ENCODE measurements at places on chromosomes 13 and 19. TPM values are rescaled to one million over a fixed set of nuclear protein-coding genes. Genes with fewer than 3 reads are reported as not detected.

MFSD12 gene
- total RNA-seq, result 90.8 TPM

MAN2B1 gene
- 108 TPM for total RNA-seq

C19orf67 gene
- total RNA-seq, result not detected

LYPD3 gene
- 1.2 TPM for total RNA-seq

SEMA6B gene
- total RNA-seq, result 1.3 TPM

TMEM86B gene
- 19.4 TPM for total RNA-seq

ECSIT gene
- total RNA-seq, result 34.7 TPM

DNAAF3 gene
- total RNA-seq, result not detected

RGS9BP gene
- 0.47 TPM for total RNA-seq

DNA sequence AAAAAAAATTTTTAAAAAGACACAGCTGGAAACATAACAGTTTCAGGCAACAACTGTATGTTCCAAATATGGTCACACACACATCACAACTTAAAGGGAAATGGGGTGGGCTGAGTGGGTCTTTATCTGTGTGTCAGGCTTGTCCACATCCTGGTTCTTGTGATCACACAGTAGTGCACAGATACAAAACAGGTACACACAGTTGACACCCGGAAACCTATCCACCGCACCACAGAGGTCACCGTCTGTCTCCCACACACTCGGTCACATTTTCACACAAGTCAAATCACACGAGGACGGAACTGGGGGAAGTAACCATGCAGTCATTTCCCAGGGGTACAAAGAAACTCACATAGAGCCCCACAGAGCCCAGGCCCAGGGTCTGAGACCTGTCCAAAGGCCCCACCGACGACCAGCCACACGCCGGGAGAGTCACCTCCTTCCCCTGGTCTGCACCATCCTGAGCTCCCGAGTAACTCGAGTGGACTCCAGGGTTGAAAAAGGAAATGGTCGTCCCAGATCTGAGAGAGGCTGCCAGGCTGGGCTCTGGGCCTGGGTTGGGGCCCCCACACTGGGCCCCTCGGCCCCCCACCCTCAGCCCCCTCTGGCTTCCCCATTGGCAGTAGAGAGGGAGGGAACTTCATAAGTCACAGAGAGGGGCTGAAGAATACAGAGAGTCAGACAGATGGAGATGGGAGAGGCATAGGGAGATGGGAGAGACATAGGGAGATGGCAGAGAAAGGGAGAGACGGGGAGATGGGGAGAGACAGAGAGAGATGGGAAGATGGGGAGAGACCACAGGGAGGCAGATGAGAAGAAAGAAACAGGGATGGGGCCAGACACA, 1.3 kb upstream of the PPAN start:
- peaks cover 46% of the 10 kb centered on the region for H3K4me1 ChIP-seq
- peak overlapping the region; percentile 85 for H3K4me3 ChIP-seq
- peak overlapping the region; percentile 100 for H3K27ac ChIP-seq
- peak; percentile 79 for DNase-seq

DNA sequence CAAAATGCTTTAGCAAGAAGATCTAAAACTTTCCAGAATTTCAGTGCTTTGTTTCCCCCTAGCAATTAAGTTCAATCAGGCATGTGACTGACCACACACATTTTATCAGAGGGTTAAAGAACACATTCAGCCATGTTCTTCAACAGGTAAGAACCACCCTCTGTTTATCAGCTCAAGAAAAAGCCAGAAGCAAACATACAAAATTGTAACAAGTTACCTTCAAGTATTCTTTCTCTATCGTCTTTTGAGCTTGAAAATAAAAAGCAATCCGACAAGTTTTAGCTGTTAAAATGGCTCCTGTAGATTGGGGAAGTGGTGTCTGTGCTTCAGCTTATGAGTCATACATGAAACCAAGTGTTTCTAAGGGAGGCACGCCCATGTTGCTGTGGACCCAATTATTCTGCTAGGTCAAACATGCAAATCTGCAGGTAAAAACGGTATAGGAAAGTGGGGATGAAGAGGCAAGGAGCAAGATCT, at the start of gene ELF1:
Gene ELF1 (minus strand): TSS at position 306 of the 477 bp plus-strand sequence. CDS start 37,262 bp downstream, outside the sequence.
- no peak for DNase-seq
- no peaks in the 10 kb centered on the region for H3K27me3 ChIP-seq
- H3K36me3 ChIP-seq, result peaks cover 15% of the 10 kb centered on the region
- H3K4me1 ChIP-seq, result peaks cover 31% of the 10 kb centered on the region

DNA sequence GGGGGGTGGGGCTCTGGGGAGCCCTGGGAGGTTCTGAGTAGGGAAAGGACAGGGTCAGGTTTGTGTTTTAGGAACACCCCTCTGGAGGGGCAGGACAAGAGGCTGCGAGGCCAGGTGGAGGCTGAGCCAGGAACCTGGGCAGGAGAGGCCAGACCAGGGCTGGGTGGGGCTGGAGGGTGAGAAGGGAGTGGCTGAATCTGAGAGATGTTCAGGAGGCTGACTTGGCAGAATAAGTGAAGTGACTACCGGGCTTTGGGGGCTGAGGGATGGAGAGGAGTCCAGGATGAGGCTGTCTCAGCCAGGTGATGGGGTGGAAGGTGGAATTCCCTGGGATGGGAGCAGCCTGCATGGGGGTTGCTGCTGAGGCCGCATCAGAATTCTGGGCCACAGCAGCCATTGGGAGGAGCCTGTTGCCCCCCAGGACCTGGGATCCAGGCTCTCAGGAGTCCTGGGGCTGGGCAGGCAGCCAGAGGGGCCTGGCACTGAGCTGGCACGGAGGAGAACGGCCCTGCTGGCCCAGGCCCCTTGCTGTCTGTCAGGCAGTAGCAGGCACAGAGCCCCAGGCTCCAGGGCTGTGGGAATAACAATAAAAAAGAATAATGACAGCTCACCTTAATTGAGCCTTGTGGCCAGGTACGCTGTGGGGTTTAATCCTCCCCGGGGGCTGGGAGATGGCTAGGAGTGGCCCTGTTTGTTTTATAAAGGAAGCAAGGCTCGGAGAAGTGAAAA, 3.3 kb downstream of the PPP5C start:
- H3K4me3 ChIP-seq, result peak overlapping the region; percentile 82
- peaks cover 25% of the 10 kb centered on the region for H3K36me3 ChIP-seq
- H3K27me3 ChIP-seq, result no peaks in the 10 kb centered on the region

GRCh38 chr19:41937525-41938468, 9.5 kb upstream of the ERFL start:
- peak overlapping the region; percentile 23 for H3K27ac ChIP-seq
- no peak overlapping the region for H3K4me3 ChIP-seq
- H3K4me1 ChIP-seq, result peaks cover 33% of the 10 kb centered on the region
- peaks cover 32% of the 10 kb centered on the region for H3K27me3 ChIP-seq

- peaks cover 5% of the 10 kb centered on the region for H3K4me1 ChIP-seq
- peaks cover 44% of the 10 kb centered on the region for H3K27me3 ChIP-seq
- no peaks in the 10 kb centered on the region for H3K36me3 ChIP-seq
- no peak for DNase-seq
- H3K4me3 ChIP-seq, result no peak overlapping the region
Observed at GRCh38 chr19:29579308-29579910, 26.7 kb upstream of the POP4 start.

DNA sequence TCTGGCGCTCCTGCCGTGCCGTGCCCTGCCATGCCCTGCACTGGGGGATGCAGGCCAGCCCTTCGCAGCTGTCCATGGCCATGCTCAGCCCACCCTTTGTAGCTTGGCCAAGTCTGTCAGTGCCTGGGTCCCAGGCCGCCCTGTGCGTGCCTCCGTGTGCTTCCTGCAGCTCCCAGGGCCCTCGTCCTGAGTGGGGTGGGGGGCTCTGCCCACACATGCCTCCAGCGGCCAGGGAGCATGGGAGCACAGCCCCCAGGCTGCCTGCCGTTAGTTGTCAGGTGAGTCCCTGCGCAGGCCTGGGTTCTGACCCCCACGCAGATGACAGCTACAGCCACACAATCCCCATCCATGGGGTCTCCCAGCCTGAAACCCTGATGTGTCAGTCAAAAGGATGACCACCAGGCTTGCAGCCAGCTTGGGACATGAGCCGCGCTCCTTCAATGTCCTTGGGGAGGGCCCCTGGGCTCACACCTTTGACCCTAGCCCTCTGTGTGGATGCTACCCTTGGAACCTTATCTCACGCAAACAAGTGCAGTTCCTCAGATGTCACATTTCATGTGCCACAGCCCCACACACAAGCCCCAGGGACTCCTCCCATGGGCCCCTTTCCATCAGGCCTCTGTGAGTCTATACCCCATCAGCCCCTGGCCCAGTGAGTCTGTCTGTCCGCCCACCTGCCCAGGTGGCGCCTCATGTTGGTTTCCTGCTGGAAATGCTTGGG, 24.5 kb downstream of the TMED1 start:
- peaks cover 19% of the 10 kb centered on the region for H3K4me1 ChIP-seq
- H3K27ac ChIP-seq, result no peak overlapping the region
- H3K27me3 ChIP-seq, result no peaks in the 10 kb centered on the region
- H3K4me3 ChIP-seq, result no peak overlapping the region
- DNase-seq, result no peak

DNA sequence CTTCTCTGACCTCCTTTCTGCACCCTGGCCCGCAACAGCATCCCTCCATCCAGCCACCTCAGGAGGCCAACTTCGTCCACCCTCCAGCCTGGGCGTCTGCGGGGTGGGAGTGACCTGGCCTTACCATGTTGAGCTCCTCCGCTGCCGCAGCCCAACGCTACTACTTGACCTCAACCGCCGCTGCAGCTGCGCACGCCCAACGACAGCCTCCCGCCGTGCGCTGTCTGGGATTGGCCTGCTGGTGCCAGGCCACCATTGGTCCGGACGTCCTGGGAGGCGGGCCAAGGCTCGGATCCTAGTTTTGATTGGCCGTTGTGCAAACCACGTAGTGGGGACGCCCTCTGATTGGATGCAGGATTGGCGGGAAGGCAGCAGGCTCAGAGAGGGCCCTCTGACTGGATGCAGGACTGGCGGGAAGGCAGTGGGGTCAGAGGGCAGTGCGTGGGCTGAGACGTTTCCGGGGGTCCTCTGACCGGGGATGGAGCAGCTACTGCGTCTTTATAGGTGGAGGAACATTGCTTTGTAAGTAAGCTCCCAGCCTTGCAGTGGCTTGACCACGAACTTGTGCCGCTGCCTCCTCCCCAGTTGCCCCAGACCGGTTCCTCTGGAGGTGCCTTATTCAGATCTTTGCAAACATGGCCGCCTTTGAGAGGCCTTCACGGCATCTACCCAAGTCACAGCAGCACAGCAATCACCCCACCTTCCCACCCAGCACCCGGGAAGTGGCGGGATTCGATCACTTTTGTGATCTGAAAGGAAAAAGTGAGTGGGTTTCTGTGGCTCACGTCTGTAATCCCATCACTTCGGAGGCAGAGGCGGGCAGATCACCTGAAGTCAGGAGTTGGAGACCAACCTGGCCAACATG, at the start of gene TUBA3C:
Gene TUBA3C (minus strand): TSS at position 204 of the 865 bp plus-strand sequence. CDS start 77 bp downstream, at position 127.
- no peaks in the 10 kb centered on the region for H3K4me1 ChIP-seq
- no peak within 1 kb of the TSS for H3K4me3 ChIP-seq
- DNase-seq, result no peak
- H3K27me3 ChIP-seq, result no peaks in the 10 kb centered on the region

DNA sequence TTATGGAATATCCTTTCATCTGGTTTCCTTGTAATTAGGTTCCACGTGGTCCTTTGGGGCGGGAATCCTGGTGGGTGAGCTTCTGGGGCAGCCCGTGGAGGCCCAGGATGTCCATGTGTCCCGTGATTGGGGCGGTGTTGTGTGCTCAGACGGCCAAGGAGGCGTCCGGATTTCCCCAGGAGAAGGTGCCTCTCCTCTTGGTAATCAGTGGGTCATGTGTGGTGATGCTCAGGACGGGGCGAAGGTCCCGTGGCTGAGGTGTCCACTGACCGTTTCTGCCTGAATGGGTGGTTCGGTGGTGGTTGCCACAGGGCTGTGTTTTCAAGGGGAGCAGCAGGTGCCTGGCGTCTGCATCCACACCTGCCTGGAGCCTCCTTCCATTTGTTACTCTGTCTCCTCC, 52.2 kb upstream of the F7 start:
- no peak overlapping the region for H3K4me3 ChIP-seq
- no peaks in the 10 kb centered on the region for H3K4me1 ChIP-seq
- H3K27ac ChIP-seq, result no peak overlapping the region
- no peak for DNase-seq
- H3K27me3 ChIP-seq, result no peaks in the 10 kb centered on the region

DNA sequence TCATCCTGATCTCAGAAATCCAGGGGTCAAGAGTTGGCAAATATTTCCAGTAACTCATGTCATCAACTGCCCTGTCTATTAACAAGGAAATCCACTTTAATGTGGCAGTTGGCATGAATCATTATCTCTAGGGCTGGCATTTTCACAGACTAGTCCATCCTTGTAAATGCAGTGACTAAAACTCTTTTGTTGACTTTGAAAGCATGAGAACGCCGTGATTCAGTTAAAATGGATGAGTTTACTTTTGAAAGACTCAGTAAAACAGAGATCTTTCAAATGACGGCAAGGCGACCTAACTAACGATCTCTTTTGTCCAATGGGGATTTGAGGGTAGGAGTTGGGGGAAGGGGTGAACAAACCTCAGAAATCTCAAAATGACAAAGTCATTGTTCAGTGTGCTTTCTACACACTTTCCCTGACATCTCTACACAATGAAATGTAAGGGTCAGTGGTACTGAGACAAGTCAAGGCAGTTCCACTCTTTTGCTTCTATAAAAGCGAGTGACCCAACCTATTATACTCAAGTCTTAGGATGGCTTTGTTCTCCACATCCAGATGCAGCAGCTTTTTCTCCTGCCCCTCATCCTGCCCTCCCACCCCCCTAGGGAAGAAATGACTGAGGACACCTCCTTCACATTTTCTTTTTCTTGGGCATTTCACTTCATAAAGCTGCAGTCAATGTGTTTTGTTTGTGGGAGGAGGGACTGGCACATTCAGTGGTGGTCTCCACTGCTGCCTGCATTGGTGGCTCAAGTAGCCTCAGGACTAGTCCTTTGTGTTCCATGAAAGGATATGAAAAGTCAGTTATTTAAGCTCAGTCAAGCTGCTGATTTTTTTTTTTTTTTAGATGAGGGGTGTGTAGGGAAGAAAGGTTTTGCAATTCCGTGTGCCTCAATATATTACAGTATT, 200.5 kb downstream of the ABCC4 start:
- no peak for DNase-seq
- H3K4me3 ChIP-seq, result no peak overlapping the region
- no peak overlapping the region for H3K27ac ChIP-seq
- H3K36me3 ChIP-seq, result peaks cover 30% of the 10 kb centered on the region

- H3K4me1 ChIP-seq, result no peaks in the 10 kb centered on the region
- no peak for DNase-seq
- no peak overlapping the region for H3K27ac ChIP-seq
- no peak overlapping the region for H3K4me3 ChIP-seq
Observed at GRCh38 chr13:102310691-102311418, 91.0 kb downstream of the FGF14 start.

DNA sequence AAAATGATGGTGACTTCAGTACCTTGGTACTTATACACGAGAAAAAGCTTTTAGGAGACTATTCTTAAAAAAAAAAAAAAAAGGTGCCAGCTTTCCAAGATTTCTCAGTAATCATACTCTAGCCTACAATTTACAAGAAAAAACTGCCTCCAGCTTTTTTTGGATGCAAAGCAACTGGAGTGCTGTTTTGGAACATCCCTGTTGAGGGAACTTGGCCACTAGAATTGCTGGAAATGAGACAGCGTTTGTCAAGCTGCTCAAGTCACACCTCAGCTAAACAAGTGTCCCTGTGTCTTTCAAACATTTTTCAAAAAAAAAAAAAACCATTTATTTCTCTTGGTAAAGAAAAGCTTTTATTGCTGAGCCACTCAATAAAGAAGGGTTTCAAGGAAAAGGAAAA, 413.1 kb upstream of the ARGLU1 start:
- H3K4me3 ChIP-seq, result no peak overlapping the region
- H3K27me3 ChIP-seq, result no peaks in the 10 kb centered on the region
- no peak for DNase-seq
- H3K27ac ChIP-seq, result no peak overlapping the region

Data from activated naive CD8-positive, alpha-beta T cell treated with anti-CD3 and anti-CD28 coated beads, Interleukin-2, amount 10 ng/mL, durations not matched to agents 7 days and 5 days (primary cell).